ENCODE measurements at places on chromosomes 4 and X.

GRCh38 chrX:137424679-137425078, 141.2 kb upstream of the ZIC3 start:
- no peak for DNase-seq

GRCh38 chrX:154008521-154008920, 11.2 kb downstream of the IRAK1 start:
- DNase-seq, result no peak

DNA sequence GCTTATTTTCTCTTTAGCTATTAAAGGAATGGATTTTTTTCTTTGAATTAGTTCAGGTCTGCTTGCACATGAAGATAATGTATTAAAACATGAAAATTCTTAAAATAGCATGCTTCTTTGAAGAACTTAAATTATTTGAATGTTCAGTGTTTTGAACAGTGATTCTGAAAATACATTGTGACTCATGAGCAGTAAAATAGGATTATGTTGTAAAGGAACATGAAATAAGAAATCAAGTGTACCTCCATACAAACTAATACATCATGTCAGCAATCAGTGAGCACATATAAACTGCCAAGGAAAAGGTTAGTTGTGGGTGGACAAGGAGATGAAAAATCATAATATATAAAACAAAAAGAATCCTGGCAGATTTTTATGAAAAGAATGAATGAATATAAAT, 66.1 kb downstream of the SNX25 start:
- no peak for DNase-seq

DNA sequence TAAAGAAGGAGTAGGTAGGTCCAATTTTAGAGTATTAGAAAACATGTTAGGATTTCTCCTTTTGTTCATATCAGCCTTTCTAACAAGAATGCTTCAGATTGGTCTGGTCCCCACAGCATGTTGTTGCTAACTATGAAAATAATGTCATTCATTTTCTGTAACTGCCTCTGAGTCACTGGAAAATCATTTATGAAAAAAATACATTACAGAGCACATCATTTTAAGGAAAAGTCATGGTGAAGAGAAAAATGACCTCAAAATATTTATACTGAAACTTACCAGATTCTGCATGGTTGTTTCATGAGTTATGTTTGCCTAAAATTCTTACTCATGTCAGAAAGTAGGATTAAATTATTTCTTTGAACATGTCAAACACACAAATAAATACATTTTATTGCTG, 35.2 kb downstream of the DTHD1 start:
- DNase-seq, result no peak

GRCh38 chr4:17561195-17561909, 15.6 kb upstream of the LAP3 start:
- no peak for DNase-seq

GRCh38 chr4:168604496-168605373, 107.9 kb downstream of the PALLD start:
- no peak for DNase-seq

GRCh38 chrX:133448512-133449076, 33.3 kb upstream of the GPC4 start:
- no peak for DNase-seq

GRCh38 chr4:65546882-65547416, 123.3 kb downstream of the EPHA5 start:
- no peak for DNase-seq

- DNase-seq, result no peak
Measured at GRCh38 chrX:68708503-68709290, 61.2 kb downstream of the STARD8 start.

- no peak for DNase-seq
Measured at GRCh38 chr4:95627709-95628108, 78.9 kb upstream of the UNC5C start.

DNA sequence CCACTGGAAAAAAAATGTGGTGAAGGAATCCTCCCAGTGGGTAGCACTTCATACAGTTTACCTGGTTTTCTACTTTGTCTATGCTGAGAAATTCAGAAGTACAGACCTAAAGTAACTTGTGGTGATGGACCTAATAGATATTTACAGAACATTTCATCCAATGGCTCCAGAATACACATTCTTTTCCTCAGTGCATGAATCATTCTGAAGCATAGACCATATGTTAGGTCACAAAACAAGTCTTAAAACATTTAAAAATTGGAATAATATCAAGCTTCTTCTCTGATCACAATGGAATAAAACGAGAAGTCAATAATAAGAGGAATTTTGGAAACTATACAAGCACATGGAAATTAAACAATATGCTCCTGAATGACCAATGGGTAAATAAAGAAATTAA, 450.1 kb upstream of the INTU start:
- no peak for DNase-seq

- DNase-seq, result no peak
Measured at GRCh38 chr4:29142708-29143107, 1577.5 kb upstream of the PCDH7 start.

DNA sequence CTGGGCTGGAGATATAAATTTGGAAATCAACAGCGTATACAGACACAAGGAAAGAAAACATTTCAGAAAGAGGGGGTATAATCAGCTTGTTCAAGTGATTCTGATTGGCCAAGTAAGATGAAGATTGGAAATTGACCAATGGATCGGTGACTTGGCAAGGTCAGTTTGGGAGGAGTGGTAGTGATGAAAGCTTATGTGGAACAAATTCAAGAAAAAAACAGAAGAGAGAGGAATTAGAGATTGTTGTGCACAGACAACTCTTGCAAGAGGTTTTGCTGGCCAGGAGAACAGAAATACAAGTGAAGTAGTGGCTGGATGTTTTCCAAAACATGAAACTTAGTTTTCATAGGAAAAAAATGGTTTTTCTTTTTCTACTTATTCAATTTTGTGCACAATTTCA, 16.3 kb downstream of the CD38 start:
- no peak for DNase-seq

DNA sequence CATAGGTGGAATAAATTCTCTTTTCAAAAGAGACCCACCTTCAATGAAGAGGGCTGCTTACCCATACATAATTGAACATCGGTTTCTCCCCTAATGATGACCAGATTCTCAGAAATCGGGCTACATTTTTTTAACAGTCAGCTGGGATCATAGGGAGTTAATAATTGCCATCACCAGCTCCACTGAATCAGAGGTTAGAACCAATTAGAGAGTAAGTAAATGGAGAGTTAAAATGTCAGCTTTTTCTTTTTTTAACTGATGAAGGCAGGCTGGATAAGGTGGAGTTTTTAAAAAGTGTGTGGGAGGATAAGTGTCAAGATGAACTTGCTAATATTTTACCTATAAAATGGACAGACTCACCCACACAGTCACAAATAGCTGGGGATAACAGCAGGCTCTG, 584.5 kb upstream of the NR3C2 start:
- no peak for DNase-seq

DNA sequence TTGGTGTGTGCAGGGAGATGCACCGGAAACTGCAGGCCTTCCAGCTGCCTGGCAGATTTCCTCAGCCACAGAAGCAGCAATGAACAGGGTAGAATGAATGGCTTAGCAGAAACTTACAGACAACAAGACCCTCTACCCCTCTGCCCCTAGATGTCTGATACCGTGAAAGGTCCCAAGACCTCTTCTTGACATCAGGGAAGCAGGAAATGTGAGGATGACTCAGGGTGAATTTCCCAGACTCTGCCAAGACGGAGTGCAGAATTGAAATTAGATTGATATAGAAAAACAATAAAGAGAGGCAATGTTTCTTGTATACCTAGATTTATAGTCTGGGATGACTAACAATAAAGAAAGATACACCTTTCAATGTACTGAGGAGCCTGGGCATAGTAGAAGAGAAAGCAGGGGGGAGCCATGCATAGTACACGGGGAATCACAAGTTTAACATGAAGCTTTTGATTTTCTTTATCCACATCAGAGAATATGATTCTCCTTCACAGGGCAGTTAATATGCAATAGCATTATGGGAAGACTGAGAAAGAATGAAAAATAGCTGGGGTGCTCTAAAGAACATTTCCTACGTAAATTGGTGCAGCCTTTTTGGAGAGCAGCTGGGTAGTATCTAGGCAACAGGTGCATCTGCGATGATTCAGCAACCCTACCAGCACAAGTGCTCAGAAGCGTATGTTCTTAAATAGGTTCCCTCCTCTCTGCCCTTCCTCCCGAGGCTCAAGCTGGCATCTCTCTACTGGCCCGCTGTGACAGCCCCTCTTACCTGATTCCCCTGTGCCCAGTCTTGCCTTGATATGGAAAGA, 18.3 kb upstream of the CXCR3 start:
- peak; percentile 20 for DNase-seq

GRCh38 chr4:154946113-154946512, 165.0 kb downstream of the RBM46 start:
- DNase-seq, result no peak

- DNase-seq, result no peak
Measured at GRCh38 chr4:77305766-77306165, 148.8 kb downstream of the CCNG2 start.

DNA sequence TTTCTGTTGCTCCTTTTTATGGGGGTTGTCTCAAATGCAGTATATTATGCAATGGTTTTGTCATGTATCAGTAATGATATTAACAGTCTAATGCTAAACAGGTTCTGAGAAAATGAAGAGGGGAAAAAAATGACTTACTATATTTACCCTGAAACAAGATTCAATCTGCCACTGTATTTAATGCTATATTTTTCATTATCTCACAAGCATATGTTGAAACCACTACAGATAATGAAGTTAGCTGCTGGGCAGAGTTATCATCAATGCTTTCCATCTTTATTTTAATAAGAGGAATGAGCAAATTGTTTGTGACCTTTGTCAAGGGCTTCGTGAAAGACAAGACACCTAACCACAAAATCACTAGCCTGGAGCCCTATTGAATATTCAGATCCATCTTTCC, 32.6 kb upstream of the NAA11 start:
- DNase-seq, result no peak

GRCh38 chrX:155611302-155611701, 1.4 kb downstream of the TMLHE start:
- DNase-seq, result no peak

- no peak for DNase-seq
Measured at GRCh38 chr4:99436462-99436861, 1.3 kb upstream of the ADH7 start.

GRCh38 chr4:26075583-26075982, 161.6 kb downstream of the SMIM20 start:
- no peak for DNase-seq

GRCh38 chr4:10061650-10062415, 40.5 kb upstream of the SLC2A9 start:
- no peak for DNase-seq

DNA sequence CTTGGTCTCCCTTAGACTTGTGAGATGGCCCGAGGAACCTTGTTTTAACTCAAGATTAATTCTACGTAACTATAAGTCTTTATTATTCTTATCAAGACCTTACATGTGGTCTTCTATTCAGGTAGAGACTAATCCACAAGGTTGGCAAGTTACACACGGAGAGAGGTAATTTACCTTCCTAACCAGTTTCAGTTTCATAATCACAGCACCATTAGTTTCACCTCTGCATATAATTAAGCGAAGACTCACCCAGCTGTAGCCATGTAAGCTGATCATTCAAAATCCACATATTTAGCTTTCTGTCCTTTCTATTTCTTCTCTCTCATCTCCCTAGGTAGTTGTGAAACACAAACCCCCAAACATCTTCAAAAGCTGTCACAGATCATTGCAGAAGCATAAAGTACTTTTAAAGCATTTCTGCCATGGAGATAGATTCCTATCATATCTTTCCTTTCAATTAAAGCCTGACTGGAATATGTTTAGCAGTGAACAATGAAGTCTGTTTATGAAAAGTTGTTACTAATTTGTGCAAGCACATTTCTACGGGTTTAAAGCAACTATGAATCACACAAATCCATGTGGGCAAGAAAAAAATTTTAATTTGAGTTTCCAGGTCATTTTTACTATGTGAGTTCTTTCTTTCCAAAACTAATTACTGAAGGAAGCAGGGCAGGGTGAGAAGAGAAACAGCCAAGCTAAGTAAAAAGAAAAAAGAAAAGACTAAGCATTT, 78.5 kb downstream of the BTC start:
- no peak for DNase-seq

- no peak for DNase-seq
Measured at GRCh38 chr4:47668810-47669408, 169.0 kb downstream of the CORIN start.

- no peak for DNase-seq
Measured at GRCh38 chr4:23233596-23233995, 540.9 kb downstream of the GBA3 start.

DNA sequence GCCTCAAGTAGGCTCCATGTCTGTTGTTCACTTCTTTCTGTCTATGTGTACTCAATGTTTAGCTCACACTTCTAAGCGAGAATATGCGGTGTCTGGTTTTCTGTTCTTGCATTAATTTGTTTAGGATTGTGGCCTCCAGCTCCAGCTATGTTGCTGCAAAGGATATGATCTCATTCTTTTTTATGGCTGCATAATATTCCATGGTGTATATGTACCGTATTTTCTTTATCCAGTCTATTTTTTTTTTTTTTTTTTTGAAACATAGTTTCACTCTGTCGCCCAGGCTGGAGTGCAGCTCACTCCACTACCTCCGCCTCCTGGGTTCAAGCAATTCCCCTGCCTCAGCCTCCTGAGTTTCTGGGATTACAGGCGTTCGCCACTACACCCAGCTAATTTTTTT, 5.7 kb upstream of the TMEM150C start:
- no peak for DNase-seq

- DNase-seq, result no peak
Measured at GRCh38 chr4:112119353-112119783, 25.9 kb upstream of the FAM241A start.

- no peak for DNase-seq
Measured at GRCh38 chrX:131677655-131678628, 134.1 kb downstream of the OR13H1 start.
